ENCODE measurements at places on chromosomes 16 and 17. TPM values are rescaled to one million over a fixed set of nuclear protein-coding genes. Genes with fewer than 3 reads are reported as not detected.
A peak's percentile ranks its signal among the peaks of the same experiment; 100 is the strongest.

GRCh38 chr17:9120471-9120870 is 99.2 kb downstream of the NTN1 start:
- DNase-seq = no peak
- H3K27ac ChIP-seq = no peak overlapping the region
- peaks cover 21% of the 10 kb centered on the region for H3K27me3 ChIP-seq

GRCh38 chr16:88920618-88921590 is 54.4 kb upstream of the PABPN1L start:
- H3K4me1 ChIP-seq = peaks cover 3% of the 10 kb centered on the region
- H3K27me3 ChIP-seq = peaks cover 2% of the 10 kb centered on the region
- H3K36me3 ChIP-seq = no peaks in the 10 kb centered on the region
- H3K27ac ChIP-seq = no peak overlapping the region
- no peak for DNase-seq

Gene CES4A
- 8.2 TPM for total RNA-seq

- no peak overlapping the region for H3K4me3 ChIP-seq
- peaks cover 14% of the 10 kb centered on the region for H3K27me3 ChIP-seq
- no peaks in the 10 kb centered on the region for H3K4me1 ChIP-seq
- no peak for DNase-seq
Observed at GRCh38 chr16:5215901-5216300, 118.3 kb upstream of the EEF2KMT start.

DNA sequence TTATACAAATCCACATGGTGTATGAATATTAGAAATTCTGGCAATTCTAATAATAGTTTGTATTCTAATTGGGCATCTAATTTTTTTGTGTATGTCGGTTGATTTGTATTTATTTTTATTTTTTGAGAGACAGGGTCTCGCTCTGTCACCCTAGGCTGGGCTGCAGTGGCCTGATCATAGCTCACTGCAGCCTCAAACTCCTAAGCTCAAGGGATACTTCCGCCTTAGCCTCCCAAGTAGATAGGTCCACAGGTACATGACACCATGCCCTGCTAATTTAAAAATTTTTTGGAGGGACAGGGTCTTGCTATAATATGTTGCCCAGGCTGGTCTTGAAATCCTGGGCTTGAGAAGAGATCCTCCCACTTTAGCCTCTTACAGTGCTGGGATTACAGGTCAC is 104.6 kb downstream of the TRIM37 start:
- no peaks in the 10 kb centered on the region for H3K27me3 ChIP-seq
- peaks cover 18% of the 10 kb centered on the region for H3K36me3 ChIP-seq
- peak overlapping the region; percentile 80 for H3K4me3 ChIP-seq
- peak overlapping the region; percentile 80 for H3K27ac ChIP-seq
- DNase-seq = no peak

Gene CA7
- not detected for total RNA-seq

- no peaks in the 10 kb centered on the region for H3K27me3 ChIP-seq
- DNase-seq = peak; percentile 59
- H3K27ac ChIP-seq = no peak overlapping the region
- H3K4me1 ChIP-seq = peaks cover 22% of the 10 kb centered on the region
- H3K36me3 ChIP-seq = no peaks in the 10 kb centered on the region
Observed at GRCh38 chr16:31464348-31464769, 5.1 kb downstream of the ARMC5 start.

DNA sequence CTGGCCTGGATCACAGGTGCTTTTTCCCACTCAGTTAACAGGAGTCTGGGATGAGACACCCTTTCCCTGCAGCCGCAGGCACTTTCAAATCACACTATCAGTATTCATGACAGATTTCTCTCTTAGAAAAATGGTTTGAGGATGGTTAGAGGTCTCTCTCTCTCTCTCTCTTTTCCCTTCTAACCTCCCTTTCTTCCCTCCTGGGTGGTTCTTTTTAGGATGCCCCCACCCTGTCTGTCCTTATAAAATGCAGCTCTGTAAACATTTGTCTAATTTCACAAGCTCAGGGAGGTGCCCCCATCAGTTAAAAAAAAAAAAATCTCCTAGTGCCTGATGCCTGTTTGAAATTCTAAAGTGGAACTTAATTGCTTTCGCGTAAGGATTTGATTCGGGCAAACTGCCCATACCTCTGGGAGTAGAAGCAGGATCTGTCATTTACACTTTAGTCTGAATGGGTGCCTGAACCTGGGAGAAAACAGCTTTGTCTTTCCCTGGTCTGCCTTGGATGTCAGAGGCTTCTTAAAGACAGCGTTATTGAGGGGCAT is 158.8 kb downstream of the CCDC182 start:
- H3K36me3 ChIP-seq = no peaks in the 10 kb centered on the region
- no peak overlapping the region for H3K4me3 ChIP-seq
- H3K27me3 ChIP-seq = no peaks in the 10 kb centered on the region
- DNase-seq = no peak
- H3K27ac ChIP-seq = no peak overlapping the region
- H3K4me1 ChIP-seq = peaks cover 3% of the 10 kb centered on the region

Data from natural killer cell treated with Interleukin-12 subunit alpha and Interleukin-12 subunit beta and Interleukin-15 and Interleukin-18, amount 100 ng/mL, for 72 hours (primary cell).